ENCODE measurements at places on chromosomes 5 and 9.

DNA sequence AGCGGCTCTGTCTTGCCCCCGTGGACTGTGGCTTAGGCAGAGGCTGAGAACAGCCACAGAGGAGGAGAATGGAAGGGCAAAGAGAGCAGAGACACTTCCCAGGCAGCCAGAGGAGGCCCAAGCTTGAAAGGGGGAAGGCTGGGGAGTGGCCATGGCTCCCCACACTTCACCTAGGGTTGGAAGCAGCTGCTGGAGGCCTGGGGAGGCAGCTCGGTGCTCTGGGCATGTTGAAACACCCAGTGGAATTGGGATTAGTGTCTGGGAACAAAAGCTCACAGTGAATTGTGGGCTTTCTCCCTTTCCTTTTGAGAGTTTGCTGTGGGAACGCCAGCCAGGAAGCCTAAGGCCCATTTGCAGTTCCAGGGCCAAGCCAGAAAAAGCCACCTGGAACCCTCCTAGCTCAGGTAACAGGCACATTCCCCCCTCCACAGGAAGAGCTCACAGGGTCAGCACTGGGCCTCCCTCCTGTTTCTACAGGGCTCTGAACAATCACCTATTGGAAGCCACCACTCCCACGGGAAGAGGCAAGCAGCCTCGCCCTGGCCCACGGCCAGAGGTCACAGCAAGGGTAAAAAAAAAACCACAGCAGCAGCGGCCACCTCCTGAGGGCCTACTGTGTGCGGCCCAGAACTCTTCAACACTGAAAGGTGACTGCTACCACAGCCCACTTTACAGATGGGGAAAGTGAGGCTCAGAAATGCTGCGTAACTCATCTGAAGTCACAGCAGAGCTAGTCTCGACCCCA, 20.2 kb downstream of the EEIG1 start:
- no peak for DNase-seq

DNA sequence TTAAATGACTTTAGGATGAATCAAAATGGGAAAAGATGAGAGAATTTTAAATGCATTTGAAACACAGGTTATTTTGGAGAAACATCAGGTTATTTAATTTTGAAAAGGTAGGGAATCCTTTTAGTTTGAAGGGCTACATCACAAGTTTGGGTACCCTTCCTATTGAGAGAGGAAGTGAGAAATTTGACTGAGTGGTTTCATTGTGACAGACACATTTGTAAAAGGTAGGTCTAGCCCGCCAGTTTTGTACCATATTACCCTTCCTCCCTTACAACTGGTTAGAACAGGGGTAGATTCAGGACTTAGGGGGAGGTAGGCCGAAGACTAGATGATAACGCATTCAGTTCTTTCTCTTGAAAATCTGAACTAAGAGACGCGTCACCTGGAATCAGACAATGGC, 464.2 kb downstream of the EBF1 start:
- DNase-seq, result no peak

- DNase-seq, result no peak
These were observed 28.8 kb downstream of the ANXA6 start for GRCh38 chr5:151128817-151129216.

GRCh38 chr9:87184956-87185642, 237.8 kb upstream of the GAS1 start:
- DNase-seq, result no peak

GRCh38 chr5:39665328-39665727, 240.5 kb upstream of the DAB2 start:
- DNase-seq, result no peak

DNA sequence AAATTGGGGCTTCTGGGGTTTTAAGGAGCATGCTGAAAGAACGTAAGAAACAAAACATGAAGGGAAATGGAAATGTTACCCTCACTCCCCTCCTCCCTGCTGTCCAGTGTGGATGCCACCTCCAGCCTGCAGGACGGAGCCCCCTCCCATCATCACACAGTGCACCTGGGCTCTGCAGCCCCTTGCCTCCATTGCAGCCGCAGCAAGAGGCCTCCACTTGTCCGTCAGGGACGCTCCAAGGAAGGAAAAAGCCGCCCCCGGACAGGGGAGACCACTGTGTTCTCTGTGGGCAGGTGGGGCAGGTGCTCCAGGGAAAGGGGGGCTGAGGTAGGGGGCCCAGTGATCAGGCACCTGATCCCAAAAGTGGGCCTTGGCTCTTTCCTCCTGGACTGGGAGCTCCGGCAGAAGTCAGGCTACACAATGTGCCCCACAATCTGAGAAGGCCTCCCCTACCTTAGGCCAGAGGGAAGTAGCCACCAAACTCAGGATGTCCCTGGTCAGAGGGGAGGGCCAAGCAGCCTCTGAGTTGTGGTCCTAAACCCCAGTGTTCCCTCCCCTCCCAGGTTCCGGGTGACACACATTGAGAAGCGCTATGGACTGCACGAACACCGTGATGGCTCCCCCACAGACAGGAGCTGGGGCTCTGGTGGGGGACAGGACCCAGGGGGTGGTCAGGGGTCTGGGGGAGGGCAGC, 2.7 kb downstream of the RELL2 start:
- DNase-seq, result no peak

DNA sequence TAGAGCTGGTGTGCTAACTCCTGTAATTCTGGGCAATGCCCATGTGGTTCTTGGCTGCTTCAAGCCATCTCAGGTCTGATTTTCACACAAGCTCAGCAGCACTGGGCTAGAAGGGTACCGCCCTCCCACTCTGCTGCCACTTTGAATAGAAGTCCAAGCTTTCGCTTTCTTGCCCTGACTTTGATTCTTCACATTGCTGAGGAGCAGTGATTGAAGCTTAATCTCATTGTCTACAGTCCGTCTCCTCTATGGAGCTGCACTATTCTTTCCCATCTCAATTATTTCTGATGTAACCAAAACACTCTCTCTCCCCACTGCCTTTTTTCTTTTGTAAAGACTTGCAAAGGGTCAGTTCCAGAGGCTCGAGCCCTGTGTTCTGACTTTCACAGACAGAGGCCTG, 12.9 kb upstream of the RNF183 start:
- no peak for DNase-seq

GRCh38 chr9:95854386-95855020, 21.0 kb upstream of the ERCC6L2 start:
- no peak for DNase-seq

DNA sequence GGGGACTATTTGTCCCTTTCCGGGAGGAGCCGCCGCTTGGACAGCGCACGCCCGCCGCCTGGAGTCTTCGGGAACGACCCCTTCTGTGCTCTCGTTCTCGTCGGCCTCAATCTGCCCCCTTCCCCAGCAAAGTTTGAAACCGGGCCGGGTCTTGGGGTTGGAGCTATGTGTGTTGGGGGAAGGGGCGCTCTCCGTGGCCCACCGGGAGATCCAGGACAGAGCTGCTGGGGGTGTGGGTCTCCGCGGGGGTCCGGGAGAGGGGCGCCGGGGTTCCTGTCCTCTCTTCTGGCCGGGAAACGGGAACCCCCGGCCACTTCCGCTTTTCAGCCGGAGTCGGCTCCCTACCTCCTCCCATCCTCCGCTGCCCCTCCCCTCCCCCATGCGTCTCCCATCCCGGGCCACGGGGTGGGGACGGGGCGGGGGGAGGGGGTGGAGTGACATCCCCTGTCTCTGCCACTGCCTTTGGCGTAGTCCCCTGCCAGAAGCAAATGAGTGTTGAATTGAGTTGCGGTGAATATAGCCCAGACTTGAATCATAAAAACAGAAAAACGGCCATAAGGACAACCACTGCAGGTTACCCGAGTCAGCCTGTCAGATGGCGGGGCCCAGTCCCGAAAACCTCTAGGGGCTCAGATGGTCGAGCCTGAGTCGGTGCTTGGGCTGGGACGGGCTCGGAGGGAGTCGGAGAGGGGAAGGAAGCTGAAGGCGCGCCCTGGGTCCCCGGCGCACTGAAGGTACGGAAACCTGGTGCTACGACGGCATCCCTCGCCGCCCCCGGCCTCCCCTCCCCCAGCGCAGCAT, 1.1 kb downstream of the CPLX2 start:
- no peak for DNase-seq
